ENCODE measurements at places on chromosomes 2 and 18. TPM values are rescaled to one million over a fixed set of nuclear protein-coding genes. Genes with fewer than 3 reads are reported as not detected.

DNA sequence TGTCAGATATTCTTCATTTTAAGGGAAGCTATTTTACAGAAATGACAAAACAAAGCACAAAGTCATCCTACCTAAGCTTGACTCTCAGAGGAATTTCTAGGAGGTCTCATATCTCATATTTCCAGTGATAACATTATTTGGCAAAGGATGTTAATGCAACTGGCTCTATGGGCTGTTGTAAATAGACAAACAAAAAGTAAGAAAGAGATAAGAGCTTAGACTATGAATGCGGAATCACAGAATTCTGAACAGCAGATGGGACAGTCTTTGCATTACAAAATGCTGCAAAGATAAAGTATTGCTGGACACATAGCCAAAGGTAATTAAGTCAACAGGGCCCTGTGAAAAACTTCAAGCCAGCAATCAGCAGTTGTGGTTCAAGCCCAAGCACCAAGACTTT, 23.9 kb downstream of the PIAS2 start:
- DNase-seq, result no peak
- H3K4me1 ChIP-seq, result peaks cover 22% of the 10 kb centered on the region
- no peak overlapping the region for H3K4me3 ChIP-seq
- no peaks in the 10 kb centered on the region for H3K27me3 ChIP-seq

The RGPD8 gene
- total RNA-seq, result 4.2 TPM

GRCh38 chr2:239729151-239729550, 296.0 kb downstream of the NDUFA10 start:
- H3K27me3 ChIP-seq, result no peaks in the 10 kb centered on the region
- no peak overlapping the region for H3K27ac ChIP-seq
- DNase-seq, result no peak
- H3K36me3 ChIP-seq, result no peaks in the 10 kb centered on the region
- H3K4me1 ChIP-seq, result no peaks in the 10 kb centered on the region

- H3K36me3 ChIP-seq, result no peaks in the 10 kb centered on the region
- DNase-seq, result peak; percentile 5
- H3K27ac ChIP-seq, result no peak overlapping the region
- no peaks in the 10 kb centered on the region for H3K4me1 ChIP-seq
- no peaks in the 10 kb centered on the region for H3K27me3 ChIP-seq
- H3K4me3 ChIP-seq, result no peak overlapping the region
Observed at GRCh38 chr2:240962300-240963064, 35.9 kb upstream of the SNED1 start.

The ALKAL2 gene
- not detected for total RNA-seq

DNA sequence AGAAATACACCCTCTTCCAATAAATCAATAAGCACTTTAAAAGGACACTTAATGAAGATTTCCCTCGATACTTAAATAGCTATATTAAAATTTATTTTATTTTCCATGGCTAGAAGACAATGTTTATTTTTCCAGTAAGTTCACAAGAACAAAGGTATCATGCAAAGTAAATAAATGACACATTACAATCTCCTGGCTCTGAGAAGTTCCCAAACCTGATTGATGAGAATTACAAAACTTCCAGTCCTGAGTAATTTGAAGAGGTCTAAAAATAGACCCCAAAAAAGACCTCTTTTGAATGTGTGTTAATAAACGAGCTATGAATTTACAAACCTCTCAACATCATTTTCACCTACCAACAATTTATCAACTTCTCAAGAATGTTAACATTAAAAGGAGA, 1.5 kb upstream of the PEX13 start:
- no peaks in the 10 kb centered on the region for H3K27me3 ChIP-seq
- H3K36me3 ChIP-seq, result peaks cover 7% of the 10 kb centered on the region
- H3K27ac ChIP-seq, result no peak overlapping the region
- H3K4me1 ChIP-seq, result peaks cover 42% of the 10 kb centered on the region
- H3K4me3 ChIP-seq, result peak overlapping the region; percentile 97
- no peak for DNase-seq
